Ascending aorta (tissue), 2 donors: ENCODE measurements at places on chromosomes 5 and 9.
A peak's percentile ranks its signal among the peaks of the same experiment; 100 is the strongest.

- no peaks in the 10 kb centered on the region for H3K27me3 ChIP-seq
- H3K4me3 ChIP-seq: no peak overlapping the region
- no peaks in the 10 kb centered on the region for H3K4me1 ChIP-seq
- no peaks in the 10 kb centered on the region for H3K36me3 ChIP-seq
- no peak for DNase-seq
These were observed 103.2 kb upstream of the ALDH1B1 start for GRCh38 chr9:38289236-38289865.

- H3K36me3 ChIP-seq: no peaks in the 10 kb centered on the region
- no peak overlapping the region for H3K4me3 ChIP-seq
- H3K4me1 ChIP-seq: no peaks in the 10 kb centered on the region
- DNase-seq: no peak
- H3K27ac ChIP-seq: no peak overlapping the region
These were observed 535.4 kb upstream of the PTPRD start for GRCh38 chr9:11148189-11148588.

GRCh38 chr9:111983484-111983908, 86.9 kb downstream of the UGCG start:
- no peak overlapping the region for H3K4me3 ChIP-seq
- no peaks in the 10 kb centered on the region for H3K36me3 ChIP-seq
- H3K27ac ChIP-seq: no peak overlapping the region
- H3K27me3 ChIP-seq: no peaks in the 10 kb centered on the region
- H3K4me1 ChIP-seq: no peaks in the 10 kb centered on the region
- DNase-seq: peak; percentile 50

- H3K4me1 ChIP-seq: no peaks in the 10 kb centered on the region
- H3K4me3 ChIP-seq: no peak overlapping the region
- no peak overlapping the region for H3K27ac ChIP-seq
- H3K36me3 ChIP-seq: no peaks in the 10 kb centered on the region
- no peak for DNase-seq
These were observed 23.8 kb downstream of the LOX start for GRCh38 chr5:122054266-122054665.

- peak; percentile 48 for DNase-seq
- H3K27me3 ChIP-seq: no peaks in the 10 kb centered on the region
- H3K36me3 ChIP-seq: no peaks in the 10 kb centered on the region
- no peaks in the 10 kb centered on the region for H3K4me1 ChIP-seq
- no peak overlapping the region for H3K4me3 ChIP-seq
These were observed 46.6 kb upstream of the COL5A1 start for GRCh38 chr9:134595014-134595413.

DNA sequence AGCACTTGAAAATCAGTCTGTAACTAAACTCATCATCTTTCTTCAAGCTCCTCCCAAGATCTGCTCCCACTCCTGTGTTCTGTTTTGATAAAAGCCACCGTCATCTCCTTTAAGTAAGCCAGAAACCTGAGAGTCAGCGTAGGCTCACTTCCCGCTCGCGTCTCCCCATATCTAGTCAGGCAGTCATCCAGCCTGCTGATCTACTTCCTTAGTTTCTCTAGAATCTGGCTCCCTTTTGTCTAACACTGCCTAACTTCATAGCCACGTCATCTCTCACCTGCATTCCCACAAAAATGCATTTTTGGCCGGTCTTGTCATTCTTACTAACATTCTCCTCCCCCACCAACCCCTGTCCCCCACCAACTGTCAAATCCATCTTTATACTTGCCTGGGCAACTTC, 3.0 kb upstream of the TJP2 start:
- no peak overlapping the region for H3K4me3 ChIP-seq
- no peaks in the 10 kb centered on the region for H3K27me3 ChIP-seq
- H3K4me1 ChIP-seq: peaks cover 7% of the 10 kb centered on the region
- no peak for DNase-seq

- H3K27ac ChIP-seq: no peak overlapping the region
- no peaks in the 10 kb centered on the region for H3K27me3 ChIP-seq
- H3K4me1 ChIP-seq: no peaks in the 10 kb centered on the region
- DNase-seq: no peak
These were observed 24.0 kb downstream of the LIX1 start for GRCh38 chr5:97118261-97119006.

DNA sequence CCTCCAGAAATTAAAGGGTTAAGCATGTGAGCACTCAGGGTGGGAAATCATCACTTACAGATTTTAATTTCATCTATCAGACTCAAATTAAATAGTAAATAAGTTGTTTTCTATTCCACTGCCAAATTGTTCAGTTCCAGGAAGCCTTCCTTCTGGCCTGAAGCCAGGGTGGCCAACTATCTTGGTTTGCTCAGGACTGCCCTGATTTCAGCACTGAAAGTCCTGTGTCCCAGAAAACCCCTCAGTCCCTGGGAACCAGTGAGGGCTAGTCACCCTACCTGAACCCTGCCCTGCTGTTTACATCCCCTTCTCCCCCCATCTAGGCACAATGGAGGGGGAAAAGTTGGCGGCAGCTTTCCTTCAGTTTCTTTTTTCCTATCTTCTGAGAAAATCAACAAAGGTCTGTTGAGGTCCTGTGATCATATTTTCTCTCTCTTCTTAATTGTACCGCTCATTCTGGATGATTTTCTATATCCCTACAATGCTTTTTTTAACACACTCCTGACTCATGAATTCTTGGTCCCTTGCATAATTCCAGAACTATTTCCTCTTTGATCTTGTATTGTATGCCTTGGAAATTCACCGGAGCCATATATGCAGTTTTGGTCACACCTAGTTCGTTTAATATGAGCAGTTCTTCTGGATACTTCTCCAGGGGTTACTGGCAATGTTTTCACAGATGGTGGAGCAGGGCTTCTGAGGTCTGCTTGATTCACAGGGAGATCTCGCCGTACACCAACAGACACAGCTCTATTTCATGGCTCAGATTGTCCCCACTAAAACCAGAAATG, 103.8 kb downstream of the MAP1B start:
- no peak overlapping the region for H3K4me3 ChIP-seq
- peak overlapping the region; percentile 77 for H3K27ac ChIP-seq
- DNase-seq: peak; percentile 66
- H3K4me1 ChIP-seq: peaks cover 13% of the 10 kb centered on the region

- H3K4me1 ChIP-seq: no peaks in the 10 kb centered on the region
- no peak for DNase-seq
- no peak overlapping the region for H3K4me3 ChIP-seq
- no peaks in the 10 kb centered on the region for H3K27me3 ChIP-seq
- H3K36me3 ChIP-seq: no peaks in the 10 kb centered on the region
- H3K27ac ChIP-seq: no peak overlapping the region
These were observed 58.7 kb upstream of the FCN1 start for GRCh38 chr9:134976403-134976802.

DNA sequence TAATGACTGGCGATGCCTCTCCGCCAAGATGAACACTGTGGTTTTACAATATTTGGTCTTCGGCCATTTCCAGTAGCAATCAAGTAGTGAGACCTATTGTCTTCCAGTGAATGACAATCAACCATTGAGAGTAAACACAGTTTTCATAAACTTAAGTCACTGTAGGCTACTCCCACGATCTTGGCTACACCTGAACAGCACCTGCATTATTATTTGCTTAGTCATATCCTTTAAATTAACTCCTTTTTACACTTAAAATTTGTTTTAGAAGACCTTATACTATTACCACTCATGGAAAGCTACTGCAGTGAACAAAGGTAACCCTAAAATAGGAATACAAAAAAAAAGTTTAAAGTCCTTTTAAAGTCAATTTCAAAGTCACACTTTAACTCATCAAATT, 58.2 kb downstream of the ZNF354C start:
- H3K36me3 ChIP-seq: no peaks in the 10 kb centered on the region
- no peak overlapping the region for H3K4me3 ChIP-seq
- H3K27ac ChIP-seq: no peak overlapping the region
- DNase-seq: no peak
- no peaks in the 10 kb centered on the region for H3K27me3 ChIP-seq

DNA sequence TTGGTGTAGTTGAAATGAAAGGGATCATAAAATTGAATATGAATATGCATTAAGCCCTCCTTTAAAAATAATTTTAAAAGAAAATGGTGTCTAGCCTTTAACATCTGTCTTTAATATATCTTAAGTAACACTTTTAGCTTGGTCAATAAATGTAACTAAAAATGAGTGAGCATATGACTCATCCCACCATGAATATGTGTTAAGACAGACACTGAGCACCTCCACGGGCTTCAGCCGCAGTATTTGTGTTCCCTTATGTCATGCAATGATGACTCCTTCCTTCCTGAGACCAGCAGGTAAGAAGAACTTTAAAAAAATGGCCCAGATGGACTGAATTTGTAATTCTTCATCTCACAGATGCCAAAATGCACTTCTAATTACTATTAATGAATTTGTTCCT, 563.2 kb downstream of the NR2F1-AS1 start:
- no peak for DNase-seq
- H3K36me3 ChIP-seq: no peaks in the 10 kb centered on the region

DNA sequence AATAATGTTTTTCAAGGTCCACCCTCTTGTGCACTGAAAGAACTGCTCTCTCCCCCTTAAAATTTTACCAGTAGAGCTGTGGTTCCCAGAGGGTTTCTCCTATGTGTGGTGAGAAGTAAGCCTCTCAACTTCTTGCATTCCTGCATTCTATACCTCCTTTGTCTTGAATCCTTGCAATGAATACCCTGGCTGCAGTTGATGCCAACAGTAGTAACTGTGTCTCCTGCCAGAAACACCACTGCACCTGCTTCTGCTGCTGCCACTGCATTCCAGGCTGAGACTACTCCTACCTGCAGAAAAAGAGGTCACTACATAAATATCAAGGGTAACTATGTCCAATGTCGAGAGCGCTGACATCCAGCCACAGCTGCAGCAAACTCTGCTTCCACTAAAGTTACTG, 203.7 kb downstream of the TMEM167A start:
- no peaks in the 10 kb centered on the region for H3K27me3 ChIP-seq
- no peak for DNase-seq
- H3K4me3 ChIP-seq: no peak overlapping the region
- H3K4me1 ChIP-seq: no peaks in the 10 kb centered on the region
- H3K27ac ChIP-seq: no peak overlapping the region
